ENCODE measurements at places on chromosomes 6 and 20.

DNA sequence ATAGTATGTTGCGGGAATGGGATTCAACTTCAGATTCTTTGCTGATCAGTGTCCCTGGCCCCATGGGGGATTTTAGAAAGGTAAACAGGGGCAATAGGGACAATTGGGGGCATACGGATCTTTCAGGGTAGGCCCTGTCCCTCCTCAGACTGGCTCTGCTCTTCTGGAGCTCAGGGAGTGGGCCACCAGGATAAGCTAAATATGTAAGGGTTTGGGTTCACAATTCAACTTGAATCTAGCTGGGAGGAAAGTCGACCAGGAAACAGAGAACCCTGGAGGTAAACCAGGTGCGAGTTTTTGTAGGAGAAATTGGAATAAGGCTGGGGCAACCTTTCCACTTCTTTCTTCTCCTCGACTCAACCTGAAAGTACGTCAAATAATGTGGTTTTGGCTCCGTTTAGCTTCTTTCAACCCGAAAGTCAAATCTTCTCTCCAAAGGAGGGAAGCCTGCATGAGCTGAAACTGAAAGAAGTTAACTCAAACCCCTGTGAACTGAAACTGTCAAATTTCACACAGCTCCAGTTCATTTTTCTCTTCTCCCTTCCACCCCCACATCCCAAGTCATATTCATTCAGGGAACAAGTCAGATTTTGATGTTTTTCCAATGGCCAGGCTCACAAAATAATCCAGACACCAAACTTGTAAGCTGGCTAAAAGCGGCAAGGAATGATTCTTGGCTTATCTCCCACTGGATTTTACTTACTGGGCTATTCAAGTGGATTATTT lies 278.2 kb downstream of the CLIC5 start:
- no peak for DNase-seq

GRCh38 chr20:9632265-9632664 lies 117.9 kb downstream of the LAMP5 start:
- DNase-seq: no peak

- DNase-seq: no peak
Measured at GRCh38 chr20:25685276-25686080, 11.2 kb downstream of the ZNF337 start.

DNA sequence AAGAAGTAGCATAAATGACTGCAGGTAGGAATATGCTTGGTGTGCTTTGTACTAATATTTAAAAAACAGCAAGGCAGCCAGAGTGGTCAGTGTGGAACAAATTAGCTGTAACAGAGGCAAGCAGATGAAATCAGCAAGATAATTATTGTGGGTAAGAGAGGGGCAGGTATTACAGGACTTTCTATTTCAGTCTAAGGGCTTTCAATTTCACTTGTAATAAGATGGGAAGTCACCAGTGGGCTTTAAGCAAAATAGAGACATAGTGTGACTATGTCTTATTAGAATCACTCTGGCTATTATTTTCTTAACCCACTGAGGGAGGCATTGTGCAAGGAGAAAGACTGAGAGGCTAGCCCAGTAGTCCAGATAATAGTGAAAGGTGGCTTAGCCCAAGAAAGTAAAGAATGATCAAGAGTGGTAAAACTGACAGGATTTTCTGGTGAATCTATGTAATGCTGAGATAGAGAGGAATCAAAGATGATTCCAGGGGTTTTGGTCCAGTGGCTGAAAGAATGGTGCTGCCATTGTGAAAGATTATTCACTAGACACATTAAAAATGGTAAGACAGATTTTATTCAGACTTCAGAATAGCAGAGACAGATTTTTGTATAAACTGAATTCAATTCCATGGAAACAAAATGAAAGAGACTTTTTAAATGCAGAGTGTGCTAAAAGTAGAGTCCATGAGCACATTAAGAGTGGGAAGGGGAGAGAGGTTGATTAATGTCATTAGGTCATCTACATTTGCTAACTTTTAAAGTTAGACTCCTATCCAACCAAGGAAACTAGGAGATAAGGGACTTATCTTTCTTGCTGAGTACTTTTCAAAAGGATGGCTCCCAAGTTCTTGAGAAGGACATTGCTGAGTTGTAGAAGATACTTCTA lies 1136.0 kb downstream of the HACE1 start:
- DNase-seq: no peak

DNA sequence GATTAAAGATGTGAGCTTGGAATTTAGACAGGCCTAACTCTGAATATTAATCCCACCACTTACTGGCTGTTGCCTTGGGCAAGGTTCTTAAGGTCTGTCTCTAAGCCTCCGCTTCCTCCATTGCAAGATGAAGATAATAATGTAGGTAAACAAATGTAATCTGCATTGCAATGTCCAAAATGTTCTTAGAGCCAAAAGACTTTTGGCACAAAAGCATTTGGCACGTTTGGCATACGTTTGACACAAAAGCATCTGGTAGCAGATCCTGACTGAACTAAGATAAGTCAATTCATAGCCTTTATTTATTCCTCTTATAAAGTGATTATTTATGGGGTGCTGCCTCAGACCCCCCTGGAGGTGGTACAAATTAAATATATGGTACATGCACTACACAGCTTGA lies 229.9 kb upstream of the STXBP5 start:
- DNase-seq: no peak

DNA sequence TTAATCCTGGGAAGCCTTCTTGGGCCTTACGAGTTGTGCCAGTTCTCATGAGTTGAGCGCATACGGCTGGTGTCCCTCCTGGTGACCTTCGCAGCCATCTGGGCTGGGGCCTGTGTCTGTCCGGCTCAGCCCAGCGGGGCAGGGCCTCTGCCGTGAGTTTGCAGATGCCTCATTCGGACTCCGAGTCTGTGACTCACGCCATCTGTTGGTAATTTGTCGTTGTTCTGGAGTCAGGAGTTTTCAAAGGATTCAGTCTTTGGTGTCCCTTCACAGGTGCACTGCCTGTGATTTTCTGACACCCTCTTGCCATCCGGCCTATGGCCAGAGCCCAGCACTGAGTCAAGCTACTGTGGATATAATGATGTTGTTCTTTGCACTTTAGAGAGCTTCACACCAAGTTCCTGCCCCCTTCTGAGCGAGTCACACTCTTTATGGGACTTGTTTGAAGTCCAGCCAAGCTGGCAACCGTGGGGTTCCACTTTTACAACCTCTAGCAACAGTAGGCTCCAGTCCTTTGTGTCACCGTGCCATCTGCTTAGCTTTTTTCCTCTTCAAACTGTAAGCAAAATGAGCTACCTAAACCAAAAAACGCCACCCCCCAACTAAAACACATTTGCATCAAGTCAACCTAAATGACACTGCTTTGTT lies 175.6 kb downstream of the AIG1 start:
- DNase-seq: no peak

Data from stimulated activated CD4-positive, alpha-beta T cell treated with anti-CD3 and anti-CD28 coated beads, Interleukin-12 subunit alpha, Interleukin-12 subunit beta, amount 100 ng/mL, for 4 hours (primary cell).